Amygdala (tissue), 56 donors: ENCODE measurements at places on chromosomes 4 and X.

DNA sequence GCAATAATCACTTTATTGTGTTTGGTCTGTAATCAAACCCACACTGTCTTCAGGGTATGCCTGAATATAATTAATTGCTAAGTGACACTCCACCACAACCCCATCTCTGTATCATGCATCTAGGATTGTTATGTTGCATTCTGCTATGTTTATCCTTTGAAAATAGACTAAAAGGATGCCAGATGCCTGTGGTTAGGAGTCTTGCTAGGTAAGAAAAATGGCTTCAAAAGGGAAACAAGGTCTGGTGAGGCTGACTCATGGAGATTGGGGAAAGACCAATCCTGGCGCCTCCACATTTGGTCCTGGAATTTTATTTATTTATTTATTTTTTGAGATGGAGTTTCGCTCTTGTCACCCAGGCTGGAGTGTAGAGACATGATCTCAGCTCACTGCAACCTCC lies 360.5 kb upstream of the SLC7A11 start:
- no peak for DNase-seq

DNA sequence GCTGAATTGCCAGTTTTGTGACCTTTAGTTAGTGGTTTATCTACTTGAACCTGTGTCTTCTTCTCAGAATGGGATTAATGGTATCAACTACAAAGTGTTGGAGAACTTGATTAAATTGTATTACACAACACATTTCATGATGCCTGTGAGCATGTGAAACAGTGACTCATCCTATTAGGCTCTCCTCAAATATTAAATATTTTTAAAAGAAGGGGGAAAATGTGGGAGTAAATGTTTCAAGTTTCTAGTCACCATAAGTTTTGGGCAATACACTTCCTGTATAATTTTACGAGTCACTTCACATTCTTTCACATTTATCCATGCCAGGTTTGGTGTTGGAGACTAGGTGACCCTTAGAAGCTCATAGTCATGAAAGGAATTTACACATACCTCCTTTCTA lies 147.0 kb downstream of the HS3ST1 start:
- no peak for DNase-seq

DNA sequence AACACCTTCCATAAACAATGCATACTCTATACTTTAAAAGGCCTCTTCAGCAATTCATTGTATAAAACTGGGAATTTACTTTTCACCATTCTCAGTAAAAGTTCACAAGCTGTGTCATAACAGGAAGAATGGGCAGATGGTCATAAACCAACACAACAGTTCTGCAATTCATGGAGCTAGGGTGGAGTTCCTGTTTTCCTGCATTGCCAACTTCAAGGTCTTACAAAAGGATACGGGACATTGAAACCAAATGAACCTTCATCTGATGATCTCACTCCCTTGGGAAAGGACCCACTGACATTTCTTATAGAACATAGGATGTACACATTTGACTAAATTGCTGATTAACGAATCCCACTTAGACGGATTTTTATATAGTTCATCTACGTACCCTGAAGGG lies 4.1 kb downstream of the KDR start:
- no peak for DNase-seq

- no peak for DNase-seq
Measured at GRCh38 chr4:33948921-33949320, 2295.4 kb downstream of the ARAP2 start.

DNA sequence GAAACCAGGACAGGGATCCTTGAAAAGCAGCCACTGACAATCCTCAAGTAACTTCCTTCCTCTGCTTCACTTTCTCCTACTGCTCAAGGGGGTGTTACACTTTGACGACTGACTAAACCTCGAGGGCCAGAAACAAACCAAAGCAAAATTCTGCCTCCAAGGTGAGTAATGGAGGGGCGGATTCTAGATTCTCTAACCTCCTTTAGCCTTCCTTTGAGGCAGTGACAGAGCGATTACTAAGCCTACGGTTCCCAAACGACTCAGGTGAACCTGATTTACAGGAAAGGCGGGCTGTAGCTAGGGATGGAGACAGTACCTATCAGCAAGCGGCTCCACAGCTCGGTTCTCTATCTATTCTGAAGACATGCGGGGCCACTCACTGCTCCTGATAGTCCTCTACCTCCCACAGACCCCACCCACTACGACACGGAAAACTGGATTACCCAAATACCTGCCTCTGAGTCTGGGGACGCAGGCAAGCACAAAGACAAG lies 487 bp downstream of the TBCK start:
- DNase-seq, result no peak

DNA sequence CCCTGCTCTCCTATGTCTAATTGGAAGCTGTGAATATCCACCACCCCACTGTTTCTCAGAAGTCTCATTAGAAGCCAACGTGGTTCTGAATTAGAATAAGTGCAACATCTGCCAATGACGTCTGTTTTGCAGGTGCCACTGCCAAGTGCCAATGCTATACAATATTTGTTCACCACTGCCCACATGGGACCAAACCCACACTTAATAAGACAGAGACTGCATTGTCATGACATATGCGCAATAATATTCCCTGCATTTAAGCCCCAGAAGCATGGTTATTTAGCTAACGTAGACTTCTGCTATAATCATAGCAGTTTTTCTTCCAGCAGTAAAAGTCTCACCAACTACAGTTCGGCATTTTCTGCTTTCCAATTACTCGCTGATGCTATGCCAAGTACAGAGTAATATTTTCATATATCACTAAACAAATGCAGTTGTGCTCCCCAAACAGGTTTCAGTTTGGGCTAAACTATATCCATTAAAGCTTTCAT lies 262.5 kb upstream of the PCDH18 start:
- DNase-seq, result no peak

DNA sequence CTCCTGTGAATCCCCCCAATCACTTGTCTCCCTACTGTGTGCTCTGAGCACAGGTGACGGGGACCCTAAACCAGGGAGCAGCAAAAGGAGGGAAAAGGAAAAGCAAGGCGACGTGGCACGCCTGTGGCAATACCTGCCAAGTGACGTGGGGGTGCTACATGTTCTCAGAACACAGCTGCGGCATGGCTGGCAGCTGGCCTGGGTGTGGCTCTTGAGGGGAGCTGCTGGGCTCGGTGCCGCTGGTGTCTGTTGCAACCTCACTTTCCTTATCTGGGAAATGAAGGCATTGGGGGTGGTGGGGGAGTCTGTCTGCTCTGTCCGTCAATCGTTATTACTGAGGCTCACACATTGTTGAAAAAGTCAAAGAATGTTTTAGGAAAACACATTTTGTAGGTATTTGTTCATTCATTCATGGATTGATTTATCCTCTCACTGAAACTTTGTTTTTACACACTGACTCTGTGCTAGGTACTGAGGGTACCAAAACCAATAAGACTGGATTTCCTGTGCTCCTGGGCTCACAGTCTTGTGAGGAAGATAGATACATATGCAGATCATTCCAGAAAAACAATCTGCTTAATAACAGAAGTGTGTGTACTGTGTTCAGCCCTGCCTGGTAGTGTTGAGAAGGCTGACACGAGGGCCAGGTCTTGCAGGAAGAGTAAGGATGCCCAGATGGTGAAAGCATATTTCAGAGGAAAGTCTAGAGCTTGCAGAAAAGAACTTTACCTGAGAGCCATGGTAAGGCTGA lies 217.6 kb downstream of the PTTG2 start:
- no peak for DNase-seq

- DNase-seq, result no peak
Measured at GRCh38 chrX:7280520-7280919, 132.6 kb upstream of the PUDP start.

DNA sequence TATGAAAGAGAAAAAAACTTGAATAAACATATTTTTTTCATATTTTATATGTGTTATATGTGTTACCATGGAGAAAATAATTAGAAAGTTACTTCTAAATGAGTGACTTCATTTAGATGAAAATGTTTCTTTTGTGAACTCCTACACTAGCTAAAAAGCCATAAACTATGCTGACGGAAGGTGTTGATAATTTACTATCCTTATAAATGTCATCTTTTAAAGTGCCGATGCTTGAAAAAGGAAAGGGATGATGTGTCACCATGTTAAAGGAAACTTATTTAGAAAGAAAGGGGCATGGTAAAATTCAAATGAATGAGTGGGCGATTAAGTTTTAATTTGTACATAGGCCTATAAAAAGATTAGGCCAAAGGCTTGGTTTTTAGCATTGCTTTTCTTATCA lies 133.8 kb downstream of the SPRY1 start:
- no peak for DNase-seq

DNA sequence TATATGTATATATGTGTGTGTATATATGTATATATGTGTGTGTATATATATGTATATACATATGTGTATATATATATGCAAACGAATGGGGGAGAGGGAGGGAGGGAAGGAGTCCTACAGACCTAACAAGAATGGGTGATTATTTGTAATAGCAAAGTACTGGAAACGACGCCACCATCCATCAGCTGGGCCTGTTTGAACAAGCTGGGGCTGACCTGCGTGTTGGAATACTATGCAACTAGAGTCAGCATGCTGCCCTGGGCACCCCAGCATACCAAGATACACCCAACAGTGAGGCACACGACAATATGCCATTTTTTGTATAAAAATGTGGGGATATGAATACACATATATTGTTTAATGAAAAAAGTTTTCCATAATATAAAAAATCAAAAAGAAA lies 21.6 kb upstream of the CCNQ start:
- no peak for DNase-seq

GRCh38 chr4:22625311-22625710 lies 67.4 kb upstream of the GBA3 start:
- DNase-seq, result no peak

DNA sequence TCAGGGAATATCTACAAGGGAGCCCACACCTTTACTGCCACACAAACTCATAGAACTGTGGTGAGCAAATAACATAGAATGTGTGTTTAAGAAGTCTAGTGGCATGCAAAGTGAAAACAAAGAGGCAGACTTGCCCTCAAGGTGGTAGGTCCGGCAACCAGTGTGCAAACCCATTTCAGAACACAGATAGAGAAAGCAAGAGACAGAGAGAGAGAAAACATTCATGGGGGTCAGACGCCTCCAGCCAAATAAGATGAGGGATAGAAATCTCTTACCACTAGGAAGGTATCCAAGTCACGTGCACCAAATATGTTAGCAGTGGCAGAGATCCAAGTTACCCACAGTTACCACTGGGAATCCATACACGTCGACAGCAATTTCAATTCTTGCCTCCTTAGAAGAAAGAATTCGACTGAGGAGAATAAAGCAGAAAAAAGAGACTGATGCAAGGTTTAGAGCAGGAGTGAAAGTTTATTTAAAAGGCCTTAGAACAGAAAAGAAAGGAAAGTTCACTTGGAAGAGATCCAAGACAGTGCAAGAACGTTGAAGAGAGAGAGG lies 252.8 kb downstream of the NAP1L3 start:
- DNase-seq, result no peak

DNA sequence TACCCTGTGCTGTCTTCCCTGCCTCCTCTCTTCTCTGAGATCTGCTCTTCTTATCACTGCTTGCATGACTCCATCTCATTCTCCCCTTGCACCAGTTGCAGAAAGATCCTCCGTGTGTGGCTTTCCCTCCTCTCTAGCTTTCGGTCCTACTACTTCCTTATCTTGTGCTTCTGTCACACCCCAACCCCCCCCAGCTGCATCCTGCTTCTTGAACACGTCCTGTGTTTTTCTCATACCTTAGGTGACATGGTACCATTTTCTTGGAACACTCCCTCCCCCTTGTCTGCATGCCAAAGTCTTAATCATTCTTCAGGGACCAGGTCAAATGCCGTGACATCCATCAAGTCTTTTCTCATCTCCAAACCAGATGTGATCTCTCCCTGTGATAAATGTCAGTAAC lies 46.4 kb downstream of the FHL1 start:
- DNase-seq, result no peak

DNA sequence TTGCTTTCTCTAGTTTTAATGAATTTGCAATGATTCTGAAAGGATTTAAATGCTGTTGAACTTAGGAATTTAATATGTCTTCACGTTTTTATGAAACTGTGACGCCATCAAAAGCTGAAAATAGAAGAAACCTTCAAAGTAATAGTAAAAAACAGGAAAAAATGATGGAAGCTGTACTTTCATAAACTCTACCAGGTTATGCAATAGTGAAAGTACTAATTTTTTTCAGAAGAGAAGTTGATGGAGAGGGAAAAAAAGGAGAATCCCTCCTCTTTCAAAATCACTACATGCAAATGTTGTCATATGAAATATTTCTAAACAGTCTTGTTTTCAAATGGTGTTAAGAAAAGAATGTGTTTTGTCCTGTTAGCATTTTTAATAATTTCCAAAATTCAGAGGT lies 73.6 kb downstream of the ZNF330 start:
- no peak for DNase-seq

DNA sequence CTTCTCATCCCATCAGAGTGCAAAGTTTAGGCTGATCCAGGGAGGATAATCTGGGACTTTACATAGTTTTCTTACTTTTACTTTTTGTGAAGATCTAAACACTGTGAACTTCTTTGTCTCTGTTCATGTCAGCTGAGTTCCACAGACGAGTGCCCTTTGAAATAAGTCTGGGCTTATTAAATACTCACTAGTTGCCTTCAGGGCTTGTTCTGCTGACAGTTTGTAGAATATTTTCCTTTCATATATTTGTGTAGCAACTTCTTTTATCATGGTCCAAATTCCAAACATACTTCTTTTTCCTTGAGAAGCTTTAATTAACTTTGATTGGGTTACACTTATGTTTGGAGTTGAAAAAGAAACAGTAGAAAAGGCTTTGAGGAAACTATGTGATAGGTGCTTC lies 109.6 kb downstream of the SH2D1A start:
- DNase-seq, result no peak

- no peak for DNase-seq
Measured at GRCh38 chr4:85807247-85807950, 332.4 kb downstream of the ARHGAP24 start.

DNA sequence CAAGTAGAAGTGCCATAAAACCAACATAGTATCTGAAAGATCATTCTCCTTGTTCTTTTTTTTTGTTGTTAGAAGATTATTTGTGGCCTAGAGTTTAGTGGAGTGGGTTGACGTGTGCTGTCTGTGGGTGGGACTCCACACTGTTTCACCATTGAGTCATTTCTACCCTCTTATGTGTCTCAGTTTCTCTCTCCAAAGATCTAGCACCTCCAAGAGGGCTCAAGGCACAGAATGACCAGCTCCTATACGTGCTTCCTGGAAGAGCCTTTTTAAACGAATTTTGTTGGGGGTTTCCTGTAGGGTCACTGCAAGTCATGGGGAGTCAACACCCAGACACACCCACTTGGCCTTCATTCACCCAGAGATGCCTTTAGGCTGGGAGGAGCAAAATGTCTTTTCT lies 150.1 kb downstream of the KLF8 start:
- no peak for DNase-seq

- DNase-seq, result no peak
Measured at GRCh38 chr4:106677213-106677612, 308.6 kb upstream of the GIMD1 start.

- no peak for DNase-seq
Measured at GRCh38 chrX:122625821-122626220, 558.3 kb upstream of the GRIA3 start.

- no peak for DNase-seq
Measured at GRCh38 chr4:3436798-3437581, 4.8 kb upstream of the HGFAC start.

DNA sequence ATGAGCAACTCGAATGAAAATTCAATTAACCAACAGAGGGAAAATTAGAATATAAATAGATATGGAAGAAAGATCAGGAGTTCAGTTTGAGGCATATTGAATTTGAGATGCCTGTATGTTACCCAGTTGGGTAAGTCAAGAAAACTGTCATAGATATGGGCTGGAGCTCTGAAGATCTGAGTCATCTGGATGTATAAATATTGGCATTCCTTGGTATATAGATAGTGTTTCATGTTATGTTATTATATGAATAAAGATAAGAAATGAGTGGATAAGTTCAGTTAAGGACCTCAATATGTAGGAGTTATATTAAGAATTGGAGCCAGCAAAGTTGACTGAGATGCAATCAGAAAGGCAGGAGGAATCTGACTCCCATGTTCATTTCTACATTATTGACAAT lies 543.6 kb upstream of the SMIM31 start:
- DNase-seq, result no peak
